Tongue (tissue), 3 donors: ENCODE measurements at places on chromosomes 12 and 14. TPM values are rescaled to one million over a fixed set of nuclear protein-coding genes. Genes with fewer than 3 reads are reported as not detected.

Gene CS
- 235 TPM for total RNA-seq

DNA sequence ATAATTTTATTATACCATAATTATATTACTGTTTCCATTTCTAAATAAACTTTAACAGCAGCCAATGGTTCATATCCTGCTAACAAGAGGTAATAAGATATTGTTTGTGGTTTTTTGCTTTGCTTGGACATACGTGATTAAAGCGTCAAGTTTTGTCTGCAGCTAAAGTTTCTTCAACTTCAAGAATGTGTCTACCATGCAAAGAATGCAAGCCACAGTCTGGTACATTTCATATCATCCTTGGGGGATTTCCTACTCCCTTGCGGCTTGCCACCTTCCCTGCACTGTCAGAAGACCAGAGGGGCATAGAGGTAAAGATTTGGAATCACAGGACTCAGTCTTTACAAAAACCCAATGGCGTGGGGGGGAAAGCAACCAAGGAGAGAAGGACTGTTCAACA is 125.2 kb downstream of the MED13L start:
- no peak for DNase-seq

Gene KLRC1
- 0.72 TPM for total RNA-seq

Gene EGLN3
- 76.5 TPM for total RNA-seq

- DNase-seq = no peak
These were observed 38.9 kb upstream of the BDKRB2 start for GRCh38 chr14:96165493-96166436.

DNA sequence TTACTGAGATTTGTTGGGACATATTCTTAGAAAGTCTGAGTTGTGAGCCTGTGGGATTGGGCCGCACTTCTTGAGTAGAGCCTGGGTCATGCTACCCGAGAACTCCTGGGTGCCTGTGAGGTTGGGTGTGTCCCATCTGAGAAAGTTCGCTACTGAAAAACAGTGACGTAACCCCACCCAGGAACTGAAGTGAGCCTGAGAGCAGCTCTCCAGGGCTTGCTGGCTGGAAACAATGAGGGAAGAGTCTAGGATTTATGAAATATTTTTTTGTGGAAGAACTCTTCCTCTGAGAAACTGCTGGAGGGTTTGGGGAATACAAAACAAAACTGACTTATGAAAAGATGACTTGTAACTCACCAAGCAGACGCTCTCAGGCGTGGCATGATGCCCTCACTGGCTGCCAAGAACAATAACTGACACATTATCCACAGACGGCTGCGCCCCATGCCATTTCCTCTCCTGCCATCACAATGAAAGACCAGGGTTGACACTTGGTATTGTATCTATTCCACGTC is 69.2 kb downstream of the RASSF3 start:
- peak; percentile 82 for DNase-seq

Gene MED6
- 57.1 TPM for total RNA-seq

GRCh38 chr12:70560671-70561070 is 76.6 kb downstream of the PTPRB start:
- DNase-seq = no peak

Gene ZC3H10
- total RNA-seq = 5.6 TPM

Gene GPD1
- total RNA-seq = 222 TPM

Gene DNAI7
- 1.5 TPM for total RNA-seq

DNA sequence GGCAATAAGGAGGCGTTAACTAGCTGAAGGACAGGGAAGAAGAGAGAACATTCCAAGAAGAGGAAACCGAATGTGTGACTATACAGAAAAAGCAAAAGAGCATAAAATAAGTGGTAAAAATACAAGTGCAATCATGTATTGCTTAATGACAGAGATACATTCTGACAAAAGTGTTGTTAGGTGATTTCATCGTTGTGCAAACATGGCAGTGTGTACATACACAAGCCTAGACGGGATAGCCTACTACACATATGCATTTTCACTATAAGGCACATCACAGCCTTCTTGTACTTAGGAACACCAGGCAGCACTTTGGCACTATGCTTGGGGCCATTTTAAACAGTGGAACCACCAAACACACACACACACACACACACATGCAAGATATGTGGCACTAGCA is 299.3 kb downstream of the BCAT1 start:
- peak; percentile 37 for DNase-seq
